M059J (cell line): ENCODE measurements at places on chromosomes 7 and 10. TPM values are rescaled to one million over a fixed set of nuclear protein-coding genes. Genes with fewer than 3 reads are reported as not detected.
A peak's percentile ranks its signal among the peaks of the same experiment; 100 is the strongest.

DNA sequence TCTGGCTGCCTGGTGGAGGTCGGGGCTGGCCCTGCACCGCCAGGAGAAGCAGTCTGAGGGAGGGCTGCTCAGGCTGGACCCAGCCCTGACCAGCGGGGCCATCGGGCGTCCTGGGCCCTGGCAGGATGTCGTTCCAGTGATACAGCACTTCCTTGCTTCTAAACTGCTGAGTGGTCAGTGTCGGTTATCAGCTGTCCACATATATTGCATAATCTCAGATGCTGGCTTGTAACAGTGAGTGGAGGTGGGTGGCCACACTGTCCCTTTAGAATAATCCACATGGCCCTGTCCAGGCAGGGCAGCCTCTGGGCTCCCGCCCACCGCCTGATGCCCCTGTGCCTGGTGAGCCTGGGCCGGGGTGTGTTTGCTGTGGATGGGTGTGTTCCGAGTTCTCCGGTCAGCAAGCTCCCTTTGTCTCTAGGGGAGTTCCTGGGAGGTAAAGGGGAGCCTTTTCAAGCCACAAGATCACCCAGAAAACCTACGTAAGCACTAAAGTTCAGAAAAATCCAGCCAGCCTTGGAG is 86.1 kb downstream of the LHPP start:
- DNase-seq = no peak

- peak; percentile 58 for DNase-seq
Observed at GRCh38 chr10:70528741-70529362, 50.3 kb downstream of the PALD1 start.

- no peak for DNase-seq
Observed at GRCh38 chr7:1470901-1471300, 11.6 kb upstream of the MICALL2 start.

DNA sequence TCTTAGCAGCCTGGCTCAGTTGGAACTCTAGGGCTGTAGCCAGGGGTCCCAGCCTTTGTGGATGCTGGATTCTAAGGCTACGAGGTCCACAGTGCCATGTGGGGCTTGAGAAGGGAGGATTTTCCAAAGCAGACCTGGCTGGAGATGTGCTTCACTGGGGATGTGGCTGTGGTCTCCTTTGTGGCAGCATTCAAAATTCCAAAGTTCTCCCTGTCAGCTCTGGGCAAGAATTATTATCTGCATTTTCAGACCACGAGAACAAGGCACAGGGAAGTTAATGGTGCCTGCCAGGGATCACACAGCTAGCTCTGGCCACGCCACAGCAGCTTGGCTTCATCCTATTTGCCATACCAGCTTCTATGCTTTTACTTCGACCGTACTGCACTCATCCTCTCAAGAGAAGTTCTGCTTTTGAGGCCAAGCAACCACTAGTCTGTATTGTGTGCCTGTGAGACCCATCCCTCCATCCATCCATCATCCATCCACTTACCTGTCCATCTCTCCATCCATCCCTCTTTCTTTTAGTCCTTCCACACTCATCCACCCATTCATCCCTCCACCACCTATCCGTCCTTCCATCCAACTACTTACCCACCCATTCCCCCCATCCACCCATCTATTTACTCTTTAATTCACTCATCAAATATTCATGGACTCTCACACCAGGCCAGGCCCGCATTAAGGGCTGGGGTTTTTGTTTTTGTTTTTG is 71.5 kb downstream of the ZMIZ1 start:
- DNase-seq = peak; percentile 44

DNA sequence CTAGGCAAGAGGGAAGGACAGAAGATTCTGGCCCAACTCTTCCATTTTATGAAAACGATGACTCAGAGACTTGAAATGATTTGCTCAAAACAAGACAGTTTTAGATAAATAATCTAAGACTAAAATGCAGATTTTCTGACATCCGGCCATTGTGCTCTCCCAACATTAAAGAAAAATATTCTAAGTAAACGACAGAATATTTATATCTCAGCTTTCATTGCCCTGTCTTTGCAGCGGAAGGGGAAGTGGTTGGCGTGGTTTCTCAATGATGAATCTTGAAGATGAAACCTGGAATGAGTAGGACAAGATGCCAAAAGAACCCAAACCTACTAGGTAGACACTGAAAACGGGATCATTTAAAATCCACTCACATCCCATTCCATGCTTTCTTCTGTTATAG is 28.9 kb upstream of the NPY start:
- peak; percentile 52 for DNase-seq

GRCh38 chr10:23432166-23432565 is 6.7 kb upstream of the OTUD1 start:
- no peak for DNase-seq

DNA sequence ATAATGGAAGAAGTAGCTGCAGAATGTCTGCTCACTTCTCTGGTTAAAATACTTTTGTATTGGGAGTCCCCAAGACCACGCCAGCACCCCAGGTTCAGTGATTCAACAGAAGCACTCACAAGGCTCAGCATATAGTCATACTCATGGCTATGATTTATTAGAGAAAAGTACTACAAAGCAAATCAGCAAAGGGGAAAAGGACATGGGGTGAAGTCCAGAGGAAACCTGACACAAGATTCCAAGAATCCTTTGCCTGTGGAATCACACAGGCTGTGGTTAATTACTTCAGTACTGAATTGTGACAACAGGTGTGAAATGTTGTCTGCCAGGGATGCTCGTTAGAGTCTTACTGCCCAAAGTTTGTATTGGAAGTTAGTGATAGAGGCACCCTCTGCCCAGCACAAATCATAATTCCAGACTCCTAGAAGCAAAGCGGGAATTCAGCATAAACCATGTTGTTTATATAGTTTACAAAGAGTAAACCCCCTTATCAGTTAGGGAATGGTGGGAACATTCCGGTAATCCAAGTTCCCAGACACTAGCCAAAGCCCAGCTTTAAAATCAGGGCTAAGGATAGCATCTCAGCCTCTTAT is 79.4 kb downstream of the HYCC1 start:
- peak; percentile 62 for DNase-seq

GRCh38 chr7:11009631-11010030 is 36.0 kb downstream of the PHF14 start:
- DNase-seq = no peak

- peak; percentile 22 for DNase-seq
Observed at GRCh38 chr10:87976101-87976743, 112.8 kb downstream of the PTEN start.

DNA sequence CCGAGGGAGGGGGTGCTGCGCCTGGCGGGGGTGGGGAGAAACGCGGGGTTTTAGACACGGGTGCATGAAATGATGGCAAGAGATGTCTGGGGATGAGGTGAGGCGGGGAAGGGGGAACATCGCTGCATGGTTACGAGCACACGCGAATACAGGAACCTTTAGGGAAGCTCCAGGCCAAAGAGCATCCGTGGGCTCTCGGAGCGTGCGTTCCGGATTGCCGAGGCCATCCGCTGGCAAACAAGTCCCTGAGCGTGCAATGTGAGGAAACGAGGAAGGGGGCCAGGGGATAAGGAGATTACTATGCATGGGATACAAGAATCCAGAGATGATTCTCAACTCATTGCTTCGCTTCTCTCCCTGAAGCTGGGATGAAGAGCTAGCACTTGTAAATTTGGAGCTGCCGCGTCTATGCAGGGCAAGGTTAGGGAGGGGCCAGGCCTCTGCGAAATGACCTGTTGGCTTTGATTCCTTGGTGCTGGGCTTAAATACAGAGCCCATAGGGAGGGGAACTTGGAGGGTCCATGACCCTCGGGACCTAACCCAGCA is 520 bp upstream of the WNT2 start:
- peak; percentile 9 for DNase-seq

The VSIR gene
- 5.3 and 17.1 TPM in 2 replicates for total RNA-seq

The TFPI2 gene
- total RNA-seq = 18.5 and 28.7 TPM in 2 replicates

The CHN2 gene
- total RNA-seq = not detected in 2 replicates
